ENCODE measurements at places on chromosomes 5 and 9. TPM values are rescaled to one million over a fixed set of nuclear protein-coding genes. Genes with fewer than 3 reads are reported as not detected.

DNA sequence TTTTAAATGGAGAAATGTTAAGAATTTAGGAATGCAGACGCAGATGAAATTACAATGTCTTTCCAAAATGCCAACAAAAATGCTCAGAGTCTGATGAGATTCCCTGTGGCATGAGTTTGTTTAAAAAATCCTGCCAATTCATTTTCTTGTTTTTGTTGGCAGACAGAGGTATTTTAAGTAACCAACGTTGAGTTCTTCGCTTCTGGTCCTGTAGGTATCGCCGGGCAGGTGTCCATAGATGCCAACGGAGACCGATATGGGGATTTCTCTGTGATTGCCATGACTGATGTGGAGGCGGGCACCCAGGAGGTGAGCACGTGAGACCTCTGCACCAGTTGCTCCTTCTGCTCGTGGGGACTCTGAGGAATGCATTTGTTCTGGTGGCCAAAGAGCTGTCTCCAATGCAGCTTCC lies 69.4 kb downstream of the NPR3 start:
- no peak overlapping the region for H3K27ac ChIP-seq
- H3K4me1 ChIP-seq = no peaks in the 10 kb centered on the region
- DNase-seq = no peak

AGXT2 gene
- total RNA-seq = not detected

PGM5 gene
- 11.6 TPM for total RNA-seq

DNA sequence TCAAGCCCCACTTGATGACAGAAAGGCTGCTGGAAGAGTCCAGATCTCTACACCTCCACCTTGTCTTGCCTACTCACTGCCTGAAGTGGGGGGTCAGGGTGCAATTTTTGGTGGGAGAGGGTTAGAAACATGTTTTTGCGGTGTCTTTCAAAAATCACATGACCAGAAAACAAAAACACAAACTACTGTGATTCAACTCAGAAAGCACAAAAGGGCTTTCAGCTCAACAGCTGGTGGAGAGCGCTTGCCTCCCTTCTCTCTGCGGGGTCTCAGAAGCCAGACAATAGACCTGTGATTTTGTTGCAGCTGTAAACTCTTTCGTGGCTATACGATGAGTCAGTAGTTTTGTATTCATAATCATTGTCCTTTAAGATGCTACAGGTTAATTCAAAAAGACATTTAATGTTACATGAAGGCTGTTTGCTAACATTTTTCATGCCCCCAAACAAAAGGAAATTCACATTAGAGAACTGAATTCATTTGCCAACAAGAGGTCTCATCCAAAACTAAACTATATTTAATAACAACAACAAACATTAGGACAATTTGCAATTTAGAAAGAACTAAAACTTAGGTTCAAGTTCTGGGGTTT lies 172.6 kb upstream of the RAI14 start:
- H3K4me3 ChIP-seq = no peak overlapping the region
- H3K36me3 ChIP-seq = no peaks in the 10 kb centered on the region
- no peak overlapping the region for H3K27ac ChIP-seq
- DNase-seq = no peak
- no peaks in the 10 kb centered on the region for H3K27me3 ChIP-seq
- no peaks in the 10 kb centered on the region for H3K4me1 ChIP-seq

GRCh38 chr9:87148331-87149104 lies 201.2 kb upstream of the GAS1 start:
- H3K27me3 ChIP-seq = no peaks in the 10 kb centered on the region
- DNase-seq = peak; percentile 74
- H3K36me3 ChIP-seq = no peaks in the 10 kb centered on the region

- no peaks in the 10 kb centered on the region for H3K36me3 ChIP-seq
- H3K4me3 ChIP-seq = no peak overlapping the region
- no peak overlapping the region for H3K27ac ChIP-seq
- H3K4me1 ChIP-seq = no peaks in the 10 kb centered on the region
- no peak for DNase-seq
These were observed 277.2 kb upstream of the SLC24A2 start for GRCh38 chr9:20065796-20066700.

CCDC192 gene
- total RNA-seq = not detected

DNA sequence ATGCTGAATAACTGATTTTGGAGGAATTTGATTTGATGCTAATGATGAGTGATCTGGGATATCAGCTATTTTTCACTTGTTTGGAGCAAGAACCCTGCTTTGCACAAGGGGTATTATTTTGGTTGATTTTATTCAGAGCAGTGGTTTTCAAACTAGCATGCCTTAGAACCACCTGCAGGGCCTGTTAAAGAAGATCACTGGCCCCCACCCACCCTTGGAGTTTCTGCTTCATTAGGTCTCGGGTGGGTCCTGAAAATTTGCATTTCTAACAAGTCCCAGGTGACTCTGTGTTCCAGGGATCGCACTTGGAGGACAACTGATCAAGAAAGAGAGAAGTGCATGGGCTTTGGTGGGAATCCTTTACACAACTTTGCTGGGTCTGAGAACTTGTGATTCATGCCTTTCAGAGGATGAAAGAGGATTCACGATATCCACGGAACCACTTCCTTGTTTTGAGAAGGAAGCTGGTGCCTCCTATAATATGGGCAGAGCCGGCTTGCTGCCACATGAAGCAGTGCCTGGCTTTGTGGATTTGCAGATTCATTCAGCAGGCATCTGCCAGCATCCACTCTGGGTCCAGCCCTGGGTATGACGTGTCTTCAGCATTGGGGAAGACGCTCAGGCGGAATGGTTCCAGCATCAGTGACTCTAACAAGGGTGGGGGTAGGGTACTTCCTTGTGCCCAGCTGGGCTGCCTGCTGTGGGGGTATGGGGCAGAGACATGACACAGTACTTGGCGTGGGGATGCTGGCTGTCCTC lies 106.6 kb upstream of the PITX1 start:
- no peaks in the 10 kb centered on the region for H3K4me1 ChIP-seq
- H3K36me3 ChIP-seq = no peaks in the 10 kb centered on the region
- no peak overlapping the region for H3K4me3 ChIP-seq

DNA sequence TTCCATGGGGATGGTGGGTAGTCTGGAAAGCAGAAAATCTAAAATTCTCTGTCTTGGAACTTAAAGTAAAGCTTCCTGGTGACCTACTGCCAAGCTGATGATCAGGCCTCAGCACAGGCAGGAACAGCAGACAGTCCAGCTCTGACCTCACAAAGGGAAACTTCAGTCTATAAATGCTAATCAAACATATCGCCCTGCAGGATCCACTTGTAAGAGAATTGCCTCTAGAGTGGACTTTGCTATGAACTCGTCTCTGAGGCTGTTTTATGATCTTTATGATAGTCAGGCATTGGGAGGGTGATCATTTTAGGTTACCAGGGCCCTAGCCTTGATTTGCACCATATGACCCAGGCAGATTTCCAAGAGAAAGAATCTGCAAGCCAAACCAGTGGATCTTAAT lies 67.6 kb upstream of the SELENOP start:
- H3K27ac ChIP-seq = no peak overlapping the region
- H3K4me3 ChIP-seq = no peak overlapping the region
- H3K4me1 ChIP-seq = no peaks in the 10 kb centered on the region
- no peaks in the 10 kb centered on the region for H3K27me3 ChIP-seq
- no peaks in the 10 kb centered on the region for H3K36me3 ChIP-seq
- no peak for DNase-seq

PCDHA9 gene
- 0.16 TPM for total RNA-seq

GRCh38 chr5:14175381-14175780 lies 32.2 kb downstream of the TRIO start:
- H3K36me3 ChIP-seq = no peaks in the 10 kb centered on the region
- no peak overlapping the region for H3K27ac ChIP-seq
- H3K4me1 ChIP-seq = no peaks in the 10 kb centered on the region
- H3K4me3 ChIP-seq = no peak overlapping the region
- no peaks in the 10 kb centered on the region for H3K27me3 ChIP-seq

DNA sequence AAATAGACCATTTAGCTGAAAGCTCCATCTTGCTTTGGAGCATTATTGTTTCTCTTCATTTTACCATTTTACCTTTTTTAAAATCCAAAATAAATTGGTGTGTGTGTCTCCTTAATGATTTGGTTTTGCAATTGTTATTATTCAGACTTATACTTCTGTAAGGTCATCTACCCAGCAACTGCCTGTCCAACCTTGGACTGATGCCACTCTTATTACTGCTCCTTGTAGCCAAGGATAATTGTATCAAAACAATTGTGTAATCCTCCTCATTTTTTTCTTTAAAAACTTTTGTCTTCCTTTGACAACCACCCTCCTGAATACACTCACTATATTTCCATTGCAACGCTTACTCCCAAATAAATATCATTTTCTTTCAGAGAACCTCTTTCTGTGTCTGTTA lies 30.3 kb upstream of the HMGCR start:
- no peak overlapping the region for H3K4me3 ChIP-seq
- H3K27me3 ChIP-seq = no peaks in the 10 kb centered on the region
- H3K27ac ChIP-seq = no peak overlapping the region
- H3K4me1 ChIP-seq = no peaks in the 10 kb centered on the region

DNA sequence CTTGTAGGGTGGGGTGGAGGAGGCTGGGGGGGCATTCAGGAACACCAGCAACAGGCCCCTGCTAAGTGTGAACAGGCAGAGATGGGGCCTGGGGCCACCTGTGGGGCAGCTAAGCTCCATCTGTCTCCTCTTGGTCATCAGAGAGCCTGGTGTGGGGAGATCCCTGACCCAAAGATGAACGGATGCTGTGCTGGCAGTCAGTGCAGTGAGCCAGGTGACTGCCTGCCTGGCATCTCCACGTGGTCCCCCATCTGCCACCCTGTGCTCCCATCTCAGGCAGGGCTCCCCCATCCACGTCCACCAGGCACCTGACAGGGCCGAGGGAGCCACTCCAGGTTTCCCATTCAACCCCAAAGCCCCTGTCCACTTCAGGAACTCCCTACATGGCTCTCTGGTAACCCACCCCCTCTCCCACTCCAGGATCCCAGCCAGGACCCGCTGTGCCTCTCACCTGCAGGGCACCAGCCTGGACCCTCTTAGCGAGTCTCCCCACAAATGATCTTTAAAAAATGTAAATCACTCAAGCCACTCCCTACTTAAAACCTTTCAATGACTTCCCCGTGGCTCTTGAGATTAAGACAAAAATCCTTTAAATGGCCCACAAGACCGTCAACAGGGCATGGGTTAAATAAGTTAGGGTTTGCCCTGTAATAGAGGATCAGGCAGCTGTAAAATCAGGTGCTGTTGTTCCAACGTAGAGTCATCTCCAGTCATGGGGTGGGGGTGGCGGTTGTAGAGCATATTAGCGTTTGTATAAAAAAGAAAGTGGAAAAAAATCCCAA lies 60.8 kb downstream of the LMX1B start:
- no peaks in the 10 kb centered on the region for H3K27me3 ChIP-seq
- no peak for DNase-seq
- peak overlapping the region; percentile 88 for H3K27ac ChIP-seq
- H3K4me3 ChIP-seq = no peak overlapping the region
- no peaks in the 10 kb centered on the region for H3K36me3 ChIP-seq
- H3K4me1 ChIP-seq = peaks cover 7% of the 10 kb centered on the region

GRCh38 chr9:23682891-23683431 lies 143.1 kb downstream of the ELAVL2 start:
- no peak for DNase-seq
- no peaks in the 10 kb centered on the region for H3K36me3 ChIP-seq
- H3K4me1 ChIP-seq = no peaks in the 10 kb centered on the region

NRG2 gene
- total RNA-seq = 16.5 TPM

NPDC1 gene
- total RNA-seq = 63.1 TPM

- H3K27me3 ChIP-seq = no peaks in the 10 kb centered on the region
- no peaks in the 10 kb centered on the region for H3K4me1 ChIP-seq
- no peak overlapping the region for H3K4me3 ChIP-seq
- no peaks in the 10 kb centered on the region for H3K36me3 ChIP-seq
- no peak overlapping the region for H3K27ac ChIP-seq
These were observed 25.0 kb upstream of the OCLN start for GRCh38 chr5:69467442-69468225.

PCA3 gene
- 0.16 TPM for total RNA-seq

TPM2 gene
- 402 TPM for total RNA-seq

CDH9 gene
- not detected for total RNA-seq

GRCh38 chr9:132283165-132283564 lies 71.6 kb downstream of the SETX start:
- no peak for DNase-seq
- H3K4me3 ChIP-seq = no peak overlapping the region
- H3K27ac ChIP-seq = no peak overlapping the region
- H3K27me3 ChIP-seq = no peaks in the 10 kb centered on the region
- H3K36me3 ChIP-seq = peaks cover 13% of the 10 kb centered on the region
- no peaks in the 10 kb centered on the region for H3K4me1 ChIP-seq

GRCh38 chr9:5569409-5569808 lies 59.1 kb downstream of the PDCD1LG2 start:
- DNase-seq = no peak
- H3K27me3 ChIP-seq = no peaks in the 10 kb centered on the region
- no peaks in the 10 kb centered on the region for H3K36me3 ChIP-seq
- H3K27ac ChIP-seq = no peak overlapping the region
- no peak overlapping the region for H3K4me3 ChIP-seq

CCDC152 gene
- total RNA-seq = 0.96 TPM

PRUNE2 gene
- 12.0 TPM for total RNA-seq

DNA sequence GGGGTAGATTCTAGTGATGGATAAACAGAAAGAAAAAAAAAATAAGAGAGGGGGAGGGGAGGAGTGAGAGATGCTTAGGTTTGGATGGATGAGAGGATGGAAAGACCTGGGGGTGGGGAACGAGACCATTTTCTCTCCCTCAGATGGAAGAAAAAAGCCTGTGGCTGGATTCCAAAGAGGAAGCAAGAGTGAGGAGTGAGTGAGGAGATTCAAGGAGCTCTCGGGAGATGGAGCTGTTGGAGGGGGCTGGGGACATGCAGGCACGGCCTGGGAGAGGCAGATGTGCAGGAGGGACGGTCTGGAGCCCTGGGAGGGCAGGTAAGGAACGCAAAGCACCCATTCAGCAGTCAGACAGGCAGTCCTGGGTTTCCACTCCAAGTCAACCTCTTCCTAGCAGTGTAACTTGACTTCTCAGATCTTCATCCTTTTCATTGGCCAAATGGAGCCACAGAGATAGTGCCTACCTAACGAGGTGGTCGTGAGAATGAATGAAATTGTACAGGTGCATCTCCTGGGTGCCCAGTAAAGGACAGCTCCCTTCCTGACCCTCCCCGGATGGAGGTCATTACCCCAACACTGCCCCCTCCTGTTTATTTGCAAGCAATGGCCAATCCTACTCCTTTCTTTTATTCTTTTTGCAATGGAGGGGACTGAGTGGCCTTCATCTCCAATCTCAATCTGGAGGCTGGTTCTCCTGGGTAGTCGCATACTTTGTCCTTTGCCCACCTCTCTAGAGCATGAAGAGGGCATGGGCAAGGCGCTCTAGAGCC lies 52.2 kb downstream of the PCDH1 start:
- peak overlapping the region; percentile 63 for H3K27ac ChIP-seq
- no peaks in the 10 kb centered on the region for H3K36me3 ChIP-seq
- H3K4me3 ChIP-seq = no peak overlapping the region
- no peaks in the 10 kb centered on the region for H3K27me3 ChIP-seq
- no peaks in the 10 kb centered on the region for H3K4me1 ChIP-seq
- no peak for DNase-seq

DNA sequence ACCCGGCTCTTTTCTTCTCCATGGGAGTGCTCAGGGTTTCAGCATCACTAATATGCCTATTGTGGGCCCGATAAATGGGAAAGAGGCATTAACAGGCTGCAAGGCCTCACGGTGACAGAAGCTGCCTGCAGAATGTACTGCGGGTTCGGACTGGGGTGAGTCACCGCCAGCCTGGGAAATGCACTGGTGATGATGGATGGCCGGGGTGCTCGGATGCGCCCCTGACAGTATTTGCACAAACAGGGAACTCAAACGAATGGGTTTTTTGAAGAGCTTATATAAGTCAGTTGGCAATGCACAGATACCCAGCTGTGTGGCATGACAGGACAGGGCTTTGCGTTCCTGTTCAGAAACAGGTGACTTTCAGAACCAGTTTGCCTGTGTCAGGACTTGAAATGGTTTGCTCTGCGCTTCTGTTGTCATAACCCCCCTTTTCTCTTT lies 42.0 kb upstream of the PITX1 start:
- no peak overlapping the region for H3K4me3 ChIP-seq
- H3K36me3 ChIP-seq = no peaks in the 10 kb centered on the region
- no peak for DNase-seq
- H3K27me3 ChIP-seq = no peaks in the 10 kb centered on the region

Data from breast epithelium (tissue), 4 donors.